ENCODE measurements at places on chromosomes 2 and 18.

DNA sequence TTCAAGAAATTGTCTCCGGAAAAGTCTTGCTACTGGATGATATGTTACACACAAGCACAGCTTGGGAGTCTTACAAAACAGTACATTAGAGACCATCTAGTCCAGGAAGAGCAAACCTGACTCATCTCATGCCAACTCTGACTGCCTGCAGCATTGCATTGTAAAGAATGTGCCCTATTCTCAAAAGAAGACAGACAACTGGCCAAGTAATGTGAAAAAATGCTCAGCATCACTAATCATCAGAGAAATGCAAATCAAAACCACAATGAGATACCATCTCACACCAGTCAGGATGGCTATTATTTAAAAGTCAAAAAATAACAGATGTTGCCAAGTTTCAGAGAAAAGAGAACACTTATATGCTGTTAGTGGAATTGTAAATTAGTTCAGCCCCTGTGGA, 42.7 kb upstream of the GORASP2 start:
- no peak for DNase-seq

GRCh38 chr2:156329031-156329926, 3.2 kb downstream of the NR4A2 start:
- no peak for DNase-seq

DNA sequence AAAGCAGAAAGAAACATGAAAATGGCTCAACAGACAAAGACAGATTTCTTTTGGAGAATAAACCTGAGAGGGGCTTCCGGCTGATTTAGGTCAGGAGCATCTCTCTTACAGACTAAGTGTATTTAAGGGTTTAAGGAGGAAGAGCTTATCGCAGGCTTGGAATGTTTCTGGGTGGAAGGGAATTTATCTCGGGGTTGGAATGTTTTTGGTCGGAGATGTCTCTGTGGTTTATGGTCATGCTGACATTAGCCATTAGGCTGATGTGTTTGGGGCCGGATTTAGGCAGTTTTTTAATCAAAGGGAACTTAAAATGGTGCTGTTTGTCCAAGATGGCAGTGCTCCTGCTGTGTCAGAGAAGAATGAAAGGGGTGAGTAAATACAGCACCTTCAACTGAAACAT, 14.4 kb upstream of the PSMA8 start:
- no peak for DNase-seq

- no peak for DNase-seq
These were observed 1.8 kb upstream of the AGBL5 start for GRCh38 chr2:27049422-27050280.

DNA sequence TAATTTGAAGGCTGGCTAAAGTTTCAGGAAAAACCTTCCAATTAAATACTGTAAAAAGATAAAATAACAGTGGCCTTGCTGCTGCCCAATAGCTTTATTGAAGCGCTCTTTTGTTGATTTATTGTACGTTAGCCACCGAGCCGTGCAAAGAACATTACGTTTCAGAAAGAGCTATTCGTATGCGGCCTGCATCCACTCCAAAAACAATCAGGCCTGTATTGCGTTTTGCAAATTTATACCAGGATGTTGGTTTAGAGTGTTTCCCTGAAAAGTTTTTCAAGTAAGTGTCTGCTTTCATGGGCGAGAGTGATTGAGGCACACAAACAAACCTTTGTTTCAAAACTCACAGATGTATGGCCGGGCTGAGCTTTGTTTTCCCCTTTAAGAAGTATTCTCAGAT, 257.2 kb upstream of the SALL3 start:
- no peak for DNase-seq

DNA sequence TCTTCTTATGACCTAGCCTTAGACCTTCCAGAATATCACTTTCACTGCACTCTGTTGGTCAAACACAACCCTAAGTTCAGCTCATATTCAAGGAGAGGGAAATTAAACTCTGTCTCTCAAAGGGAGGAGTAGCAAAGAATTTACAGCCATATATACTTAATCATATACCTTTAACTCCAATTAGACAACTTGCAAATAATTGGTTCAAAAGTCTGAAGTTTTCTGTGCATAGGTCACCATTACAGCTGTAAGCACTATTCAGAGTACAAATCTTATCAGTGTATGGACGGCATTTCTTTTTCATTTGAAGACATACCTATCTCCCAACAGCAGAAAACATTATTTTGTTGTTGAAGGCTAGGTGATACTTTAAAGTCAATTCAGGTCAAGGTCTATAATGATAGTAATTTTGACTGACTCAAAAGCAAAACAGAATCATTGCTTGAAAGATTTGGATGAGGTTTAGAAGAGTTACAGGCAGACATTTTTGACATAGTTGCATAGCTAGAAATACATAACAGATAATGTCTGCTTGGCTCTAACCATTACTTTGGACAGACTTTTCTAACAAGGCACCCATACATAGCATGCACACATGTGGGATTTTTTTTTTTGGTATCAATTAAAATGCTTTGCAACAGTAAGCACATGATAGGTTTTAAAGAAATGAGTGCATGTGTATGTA, 131.5 kb downstream of the CPS1 start:
- DNase-seq, result no peak

GRCh38 chr2:131475831-131476230, at the start of gene TUBA3D:
TSS of gene TUBA3D (plus strand) at chr2:131476119. CDS start at chr2:131476200, 81 bp downstream.
- no peak for DNase-seq

GRCh38 chr2:44938287-44939105, 3.0 kb upstream of the SIX3 start:
- DNase-seq, result no peak

DNA sequence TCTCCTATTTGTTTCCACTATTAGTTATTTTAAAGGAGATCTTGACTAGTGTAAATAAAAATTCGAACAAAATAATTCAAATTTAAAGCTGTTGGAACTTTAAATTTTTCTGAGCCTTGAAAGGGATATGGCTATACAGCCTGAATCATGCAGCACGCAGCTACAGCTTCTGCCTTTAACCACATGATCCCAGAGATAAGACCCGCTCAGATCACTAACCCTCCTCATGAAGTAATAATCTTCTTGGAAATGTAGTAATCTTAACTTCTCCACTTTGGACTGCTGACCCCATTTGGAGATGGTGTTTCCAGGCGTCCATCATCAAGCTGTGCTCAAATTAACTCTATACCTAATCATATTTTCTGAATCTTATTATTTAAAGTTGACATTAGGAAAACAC, 336.6 kb downstream of the DSC3 start:
- DNase-seq, result no peak

- no peak for DNase-seq
These were observed 562 bp downstream of the ANKMY1 start for GRCh38 chr2:240557101-240557751.

DNA sequence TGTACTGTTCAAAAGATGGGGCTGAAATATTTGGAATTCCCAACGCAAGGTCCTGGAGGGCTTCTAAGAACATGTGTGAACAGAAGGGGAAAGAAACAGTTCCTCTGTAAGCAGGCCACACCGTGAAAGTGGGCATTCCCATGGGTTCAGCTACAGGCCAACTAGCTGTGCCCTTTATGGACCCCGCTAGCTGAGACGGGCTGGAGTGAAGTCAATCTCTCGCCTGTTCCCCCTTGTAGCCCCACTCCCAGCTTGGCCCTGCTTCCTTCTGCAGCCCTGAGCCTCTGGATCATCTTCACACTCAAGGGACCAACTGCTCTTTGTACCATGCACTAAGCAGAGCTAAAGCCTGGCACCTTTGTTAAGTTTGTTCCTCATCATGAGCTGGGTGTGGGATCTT, 55.4 kb downstream of the POLR1A start:
- DNase-seq, result no peak

GRCh38 chr18:58453913-58454317, 175.0 kb downstream of the ALPK2 start:
- no peak for DNase-seq

DNA sequence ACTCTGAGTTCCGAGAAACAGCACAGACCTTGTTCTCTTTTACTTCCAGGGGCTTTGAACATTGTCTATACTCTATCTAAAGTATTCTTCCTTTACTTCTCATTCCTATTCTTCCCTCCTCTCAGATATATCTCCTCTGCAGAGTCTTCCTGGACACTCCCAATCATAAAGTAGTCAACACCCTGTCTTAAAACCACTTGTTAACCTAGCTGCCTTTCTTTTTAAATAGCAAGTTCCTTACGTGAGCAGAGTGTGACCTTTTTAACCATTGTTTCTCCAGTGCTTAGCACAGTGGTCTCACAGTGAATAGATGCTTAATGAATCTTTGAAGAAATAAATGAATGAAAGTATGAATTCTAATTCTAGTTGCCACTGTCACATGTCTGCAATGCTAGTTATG, 47.4 kb downstream of the PTRHD1 start:
- no peak for DNase-seq

- DNase-seq, result no peak
These were observed 134.4 kb downstream of the HDAC4 start for GRCh38 chr2:239266434-239266766.

DNA sequence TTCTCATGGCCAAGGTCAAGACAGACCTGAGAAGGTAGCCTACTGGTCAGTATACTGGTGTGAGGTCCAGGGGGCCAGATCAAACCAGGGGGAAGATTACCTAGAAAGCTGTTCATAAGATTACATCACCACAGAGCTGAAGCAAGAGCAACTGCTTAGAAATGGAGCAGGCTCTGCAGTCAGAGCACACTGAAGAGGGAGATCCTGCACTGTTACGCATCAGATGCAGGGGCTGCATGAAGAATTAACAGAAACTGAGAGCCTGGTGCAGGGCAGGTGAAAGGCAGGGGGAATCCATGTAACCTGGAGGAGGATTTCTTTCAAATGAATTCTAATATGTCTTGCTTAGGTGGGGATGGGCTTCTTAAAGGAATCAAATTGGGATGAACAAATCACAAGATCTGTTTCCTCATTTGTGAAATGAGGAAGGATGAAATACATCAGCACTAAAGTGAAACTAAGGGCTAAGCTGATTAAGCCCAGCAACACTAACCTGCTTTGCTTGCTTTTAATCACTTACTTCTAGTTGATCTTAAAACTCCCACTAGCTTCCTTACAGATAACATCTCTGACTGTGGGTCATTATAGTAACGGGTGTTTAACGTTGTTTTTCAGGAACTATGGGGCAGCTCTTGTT, 74.3 kb upstream of the ADAM23 start:
- no peak for DNase-seq

GRCh38 chr2:67719351-67719750, 322.2 kb downstream of the ETAA1 start:
- DNase-seq, result no peak

- no peak for DNase-seq
These were observed 825.2 kb downstream of the METTL4 start for GRCh38 chr18:1746131-1746530.

DNA sequence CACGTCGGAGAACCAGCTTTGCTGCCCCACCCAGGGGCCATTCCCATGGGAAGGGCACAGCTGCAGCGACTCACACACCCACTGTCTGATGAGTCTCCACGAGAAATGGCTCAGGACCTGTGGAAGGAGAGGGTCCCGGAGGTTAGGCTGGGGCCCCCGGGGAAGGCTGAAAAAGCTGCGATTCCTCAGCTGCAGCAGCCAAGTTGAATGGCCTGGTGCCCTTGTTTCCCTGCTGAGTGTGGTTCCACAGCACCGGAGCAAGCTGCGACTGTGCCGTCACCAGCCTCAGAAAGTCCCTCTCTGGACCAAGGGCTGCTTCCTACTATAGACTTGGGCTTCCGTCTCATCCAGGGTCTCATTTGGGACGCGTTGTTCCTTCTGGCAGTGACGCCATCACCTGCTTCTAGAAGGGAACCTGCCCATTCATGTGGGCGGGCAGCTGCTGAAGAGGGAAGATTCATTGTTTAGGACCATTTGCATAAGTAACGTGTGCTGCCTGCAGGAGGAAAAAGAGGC, 180.2 kb downstream of the INHBB start:
- DNase-seq, result no peak

GRCh38 chr2:65991381-65992197, 443.3 kb upstream of the MEIS1 start:
- DNase-seq, result no peak

GRCh38 chr18:65477455-65477854, 273.4 kb upstream of the CDH7 start:
- DNase-seq, result no peak

DNA sequence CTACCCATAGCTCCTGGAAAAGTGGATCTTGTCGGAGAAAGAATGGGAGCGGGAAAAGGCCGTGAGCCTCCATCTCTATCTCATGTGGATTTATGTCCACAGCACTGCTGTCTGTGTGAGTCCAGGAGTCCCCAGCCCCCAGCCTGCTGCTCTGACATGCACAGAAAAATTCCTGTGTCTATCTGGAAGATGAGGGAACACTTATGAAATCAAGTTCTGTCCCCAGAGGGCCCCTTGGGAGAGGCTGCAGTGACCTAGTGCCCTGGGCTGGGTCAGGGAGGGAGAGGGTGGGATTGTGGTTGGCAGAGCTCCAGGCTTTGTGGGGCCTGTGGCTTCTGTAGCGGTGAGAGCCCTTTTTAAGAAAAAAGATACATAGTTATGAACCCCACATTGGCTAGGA, 37.6 kb downstream of the HJURP start:
- no peak for DNase-seq

- DNase-seq, result no peak
These were observed 60.3 kb downstream of the ATIC start for GRCh38 chr2:215371915-215372897.

Measured in amniotic stem cell (primary cell).